ENCODE measurements at places on chromosomes 12 and 14.

DNA sequence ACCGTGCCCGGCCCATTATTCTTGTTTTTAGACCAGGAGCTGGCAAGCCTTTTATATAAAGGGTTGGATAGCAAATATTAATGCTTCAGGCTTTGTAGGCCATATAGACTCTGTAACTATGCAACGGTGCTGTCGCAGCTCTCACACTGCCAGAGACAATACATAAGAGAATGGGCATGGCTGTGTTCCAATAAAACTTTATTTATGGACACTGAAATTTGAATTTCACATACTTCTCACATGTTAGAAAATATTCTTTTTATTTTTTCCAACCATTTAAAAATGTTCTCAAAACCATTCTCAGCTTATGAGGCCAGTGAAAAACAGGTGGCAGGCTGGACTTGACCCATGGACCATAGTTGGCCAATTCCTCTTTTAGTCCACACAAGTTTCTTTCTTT is 13.0 kb upstream of the CDK2AP1 start:
- H3K36me3 ChIP-seq = peaks cover 6% of the 10 kb centered on the region
- no peaks in the 10 kb centered on the region for H3K27me3 ChIP-seq
- no peak overlapping the region for H3K4me3 ChIP-seq

GRCh38 chr14:100677554-100678468 is 48.9 kb upstream of the DLK1 start:
- H3K27me3 ChIP-seq = no peaks in the 10 kb centered on the region
- no peak overlapping the region for H3K4me3 ChIP-seq
- H3K4me1 ChIP-seq = no peaks in the 10 kb centered on the region
- DNase-seq = no peak
- H3K36me3 ChIP-seq = no peaks in the 10 kb centered on the region

DNA sequence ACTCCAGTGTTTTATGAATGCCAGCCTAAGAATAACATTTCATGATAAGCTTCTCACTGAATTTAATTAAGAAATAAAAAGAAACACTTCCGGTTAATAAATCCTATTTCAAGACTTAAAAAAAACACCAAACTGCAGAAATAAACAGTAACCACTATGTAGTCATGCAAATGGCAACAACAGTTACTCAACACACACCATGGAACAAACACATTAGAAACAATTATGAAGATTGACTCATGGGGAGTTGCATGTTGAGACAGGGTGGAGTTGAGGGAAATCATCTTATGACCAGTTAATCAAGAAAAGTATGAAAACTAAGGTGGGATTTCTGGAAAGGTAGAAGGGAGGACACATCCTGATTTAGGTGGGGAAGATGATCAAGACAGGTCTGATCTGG is 52.7 kb downstream of the PLBD1 start:
- H3K27ac ChIP-seq = no peak overlapping the region
- no peak overlapping the region for H3K4me3 ChIP-seq
- no peaks in the 10 kb centered on the region for H3K36me3 ChIP-seq
- no peak for DNase-seq
- H3K4me1 ChIP-seq = no peaks in the 10 kb centered on the region

- no peak overlapping the region for H3K27ac ChIP-seq
- no peaks in the 10 kb centered on the region for H3K36me3 ChIP-seq
- no peak overlapping the region for H3K4me3 ChIP-seq
- no peaks in the 10 kb centered on the region for H3K4me1 ChIP-seq
- H3K27me3 ChIP-seq = no peaks in the 10 kb centered on the region
These were observed 67.7 kb downstream of the EID3 start for GRCh38 chr12:104371043-104371870.

GRCh38 chr12:131930510-131930909 is 1.4 kb downstream of the PUS1 start:
- peaks cover 33% of the 10 kb centered on the region for H3K36me3 ChIP-seq
- H3K4me3 ChIP-seq = peak overlapping the region; percentile 58
- no peak overlapping the region for H3K27ac ChIP-seq
- H3K4me1 ChIP-seq = peaks cover 8% of the 10 kb centered on the region
- no peak for DNase-seq
- no peaks in the 10 kb centered on the region for H3K27me3 ChIP-seq

Measured in ascending aorta (tissue), 2 donors.